ENCODE measurements at places on chromosomes 3 and 15. TPM values are rescaled to one million over a fixed set of nuclear protein-coding genes. Genes with fewer than 3 reads are reported as not detected.

DNA sequence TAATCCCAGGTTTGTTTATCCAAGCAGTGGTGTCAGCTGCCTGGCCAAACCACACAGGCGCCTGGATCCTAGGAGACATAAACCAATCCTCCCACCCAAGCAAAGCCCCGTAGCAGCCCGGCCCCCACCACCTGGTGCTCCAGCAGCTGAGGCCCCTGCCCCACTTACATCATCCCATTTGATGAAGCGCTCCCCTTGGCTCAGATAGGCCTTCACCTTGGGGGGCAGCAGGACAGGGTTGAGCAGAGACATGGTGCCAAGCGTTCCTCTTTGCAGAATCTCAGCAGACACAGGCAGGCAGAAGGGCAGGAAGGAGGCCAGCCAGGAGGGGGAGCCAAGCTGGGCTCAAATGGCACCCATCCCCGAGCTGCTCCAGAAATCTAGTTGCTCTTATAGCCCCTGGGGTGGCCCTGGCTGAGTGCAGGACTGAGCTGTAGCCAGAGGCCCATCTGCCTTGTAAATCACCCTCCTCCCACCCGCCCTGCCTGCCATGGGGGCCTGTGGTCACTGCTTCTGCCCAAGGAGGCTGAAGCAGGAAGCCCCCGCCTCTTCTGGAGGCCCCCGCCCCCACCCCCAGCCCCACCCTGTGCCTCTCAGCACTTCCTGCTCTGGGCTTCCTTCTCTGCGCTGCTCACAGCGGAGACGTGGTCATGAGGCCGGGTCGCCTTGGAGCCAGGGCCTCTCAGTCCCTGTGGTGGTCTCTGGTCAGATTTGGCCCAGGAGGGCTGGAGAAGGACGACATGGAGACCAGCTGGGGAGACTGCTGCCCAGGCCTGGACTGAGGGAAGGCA, at the start of gene PLCB2:
TSS of gene PLCB2 (minus strand) at position 515 of the 791 bp plus-strand sequence. CDS start at position 252, 263 bp downstream.
- no peak for DNase-seq
- H3K27ac ChIP-seq, result no peak within 1 kb of the TSS
- no peak within 1 kb of the TSS for H3K4me3 ChIP-seq
- H3K36me3 ChIP-seq, result no peaks in the 10 kb centered on the region

DNA sequence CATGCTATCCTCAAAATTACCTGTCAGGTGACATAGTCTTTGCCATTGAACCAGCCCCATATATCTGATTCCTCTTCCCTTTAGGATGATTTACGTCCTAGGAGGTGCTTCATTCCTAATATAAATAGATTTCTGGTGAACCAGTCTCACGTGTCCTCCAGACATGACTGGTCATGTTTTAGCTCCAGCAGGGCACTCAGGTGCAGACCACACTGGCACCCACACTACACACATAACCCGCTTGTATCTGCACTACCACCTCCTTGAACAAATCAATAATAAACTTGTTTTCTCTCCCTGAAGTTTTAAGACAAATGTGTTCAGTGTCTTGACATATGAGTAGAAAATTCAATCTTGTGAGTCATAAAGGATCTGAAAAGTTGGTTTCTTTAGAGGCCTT, 155.5 kb downstream of the GOLIM4 start:
- H3K27me3 ChIP-seq, result no peaks in the 10 kb centered on the region
- DNase-seq, result no peak
- peaks cover 4% of the 10 kb centered on the region for H3K36me3 ChIP-seq

The STRIT1 gene
- total RNA-seq, result not detected

DNA sequence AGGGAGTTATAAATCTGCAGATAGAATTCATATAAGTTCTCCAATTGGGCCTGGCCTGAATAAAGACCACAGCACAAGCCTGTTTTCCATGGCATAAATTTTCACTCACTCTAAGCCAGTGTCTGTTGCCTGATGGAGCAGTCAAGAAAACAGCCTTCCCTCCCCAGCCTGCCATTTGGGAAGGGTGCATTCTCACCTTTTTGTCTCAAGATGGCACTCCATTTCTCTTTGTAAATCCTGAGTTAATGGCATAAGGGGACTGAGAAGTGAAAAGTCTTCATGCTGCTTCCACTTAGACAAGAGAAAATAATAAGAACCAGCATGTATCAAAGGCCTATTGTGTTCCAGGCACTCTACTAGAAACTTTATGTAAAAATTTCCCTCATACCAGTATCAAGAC, 115.6 kb upstream of the MANF start:
- H3K36me3 ChIP-seq, result no peaks in the 10 kb centered on the region
- H3K27me3 ChIP-seq, result no peaks in the 10 kb centered on the region
- H3K4me1 ChIP-seq, result no peaks in the 10 kb centered on the region
- no peak overlapping the region for H3K4me3 ChIP-seq
- no peak for DNase-seq

GRCh38 chr3:14848906-14849305, 30.1 kb downstream of the FGD5 start:
- no peak for DNase-seq
- H3K4me3 ChIP-seq, result no peak overlapping the region
- H3K27ac ChIP-seq, result no peak overlapping the region
- no peaks in the 10 kb centered on the region for H3K36me3 ChIP-seq
- H3K4me1 ChIP-seq, result peaks cover 5% of the 10 kb centered on the region
- no peaks in the 10 kb centered on the region for H3K27me3 ChIP-seq

DNA sequence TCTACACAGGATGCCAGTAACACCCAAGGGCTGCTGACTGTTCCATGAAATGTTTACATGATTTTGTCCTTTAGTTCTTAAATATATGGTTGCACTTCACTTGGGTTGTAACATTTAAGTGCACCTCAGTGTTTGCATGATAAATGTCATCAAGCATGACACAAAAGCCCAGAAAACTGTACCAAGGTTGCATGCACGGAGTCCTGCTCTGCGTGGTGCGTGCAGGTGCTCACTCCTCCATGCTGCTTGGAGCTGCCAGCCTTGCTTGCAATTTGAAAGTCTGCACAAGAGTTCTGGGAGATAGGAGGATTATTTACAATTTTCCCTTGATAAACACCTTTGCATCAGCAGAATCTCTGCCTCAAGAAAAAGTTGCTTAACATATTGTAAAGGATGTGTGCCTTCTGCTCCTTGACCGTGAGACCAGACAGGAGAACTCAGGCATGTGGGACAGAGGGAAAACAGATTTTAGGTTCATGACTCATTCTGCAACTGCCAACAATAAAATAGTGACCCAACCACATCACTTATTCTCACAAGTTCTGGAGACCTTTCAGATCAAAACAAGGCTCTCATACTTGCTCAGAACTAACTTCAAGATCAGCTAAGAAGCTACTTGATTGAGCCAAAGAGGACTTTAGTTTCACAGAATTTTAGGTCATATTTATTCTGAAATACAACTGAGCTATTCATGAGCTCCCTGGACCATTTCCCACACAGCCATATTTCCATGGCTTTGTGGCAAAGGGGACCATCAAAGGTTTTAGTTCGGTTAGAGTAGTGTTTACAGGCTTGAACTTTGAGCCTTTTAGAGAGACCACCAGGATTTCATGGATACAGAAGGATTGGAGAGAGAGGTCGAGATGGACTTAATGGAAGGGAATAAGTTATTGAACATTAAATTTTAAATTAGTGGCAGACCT, 128.4 kb upstream of the ZBED2 start:
- no peak for DNase-seq
- H3K27ac ChIP-seq, result peak overlapping the region; percentile 69

The ABI3BP gene
- 50.0 TPM for total RNA-seq

DNA sequence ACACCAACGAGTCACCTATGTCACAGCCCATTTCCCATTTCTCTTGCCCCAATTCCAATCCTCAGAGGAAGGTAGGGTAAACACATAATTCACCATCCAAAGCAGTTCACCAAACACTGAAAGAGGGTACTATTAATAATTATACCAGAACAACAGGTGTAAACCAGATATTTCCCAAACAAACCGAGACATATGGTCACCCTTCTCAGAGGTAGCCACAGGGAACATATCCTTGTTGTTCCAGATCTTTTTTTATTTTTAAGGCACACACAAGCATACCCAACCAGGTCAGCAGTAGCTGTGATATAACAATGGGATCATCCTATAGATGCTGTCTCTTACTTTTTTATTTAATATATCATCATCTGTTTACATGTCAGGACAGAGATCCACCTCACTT, 24.7 kb downstream of the MAGI1 start:
- no peak overlapping the region for H3K4me3 ChIP-seq
- no peaks in the 10 kb centered on the region for H3K4me1 ChIP-seq
- no peaks in the 10 kb centered on the region for H3K36me3 ChIP-seq

The RPL15 gene
- 2,242 TPM for total RNA-seq

The SLC22A13 gene
- total RNA-seq, result not detected

The HRG gene
- not detected for total RNA-seq

GRCh38 chr3:165522386-165522785, 314.8 kb downstream of the BCHE start:
- no peaks in the 10 kb centered on the region for H3K36me3 ChIP-seq
- no peak overlapping the region for H3K4me3 ChIP-seq

GRCh38 chr3:46694520-46694919, 1.0 kb upstream of the ALS2CL start:
- H3K4me1 ChIP-seq, result no peaks in the 10 kb centered on the region
- DNase-seq, result no peak
- peak overlapping the region; percentile 70 for H3K27ac ChIP-seq
- H3K27me3 ChIP-seq, result no peaks in the 10 kb centered on the region

The DHFR2 gene
- total RNA-seq, result 13.7 TPM

Data from uterus (tissue), 4 donors.